Psoas muscle (tissue), 8 donors: ENCODE measurements at places on chromosomes 1 and 21. TPM values are rescaled to one million over a fixed set of nuclear protein-coding genes. Genes with fewer than 3 reads are reported as not detected.

DNA sequence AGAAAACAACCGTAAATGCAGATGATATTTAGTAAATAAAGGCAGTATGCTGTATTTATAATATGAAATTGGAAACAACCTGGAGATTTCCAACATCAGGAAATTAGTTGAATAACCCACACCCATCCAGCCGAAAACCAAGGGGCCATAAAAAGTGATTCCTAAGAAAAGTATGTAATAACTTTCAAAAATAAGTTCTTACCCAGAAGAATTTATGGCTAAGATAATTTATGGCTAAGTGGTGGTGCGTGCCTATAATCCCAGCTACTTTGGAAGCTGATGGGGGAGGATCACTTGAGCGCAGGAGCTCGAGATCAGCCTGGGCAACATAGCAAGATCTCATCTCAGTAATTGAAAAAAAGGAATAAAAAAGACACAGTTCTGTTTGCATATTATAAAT is 43.2 kb downstream of the TMCO4 start:
- DNase-seq: no peak

BEST4 gene
- not detected for total RNA-seq

DNA sequence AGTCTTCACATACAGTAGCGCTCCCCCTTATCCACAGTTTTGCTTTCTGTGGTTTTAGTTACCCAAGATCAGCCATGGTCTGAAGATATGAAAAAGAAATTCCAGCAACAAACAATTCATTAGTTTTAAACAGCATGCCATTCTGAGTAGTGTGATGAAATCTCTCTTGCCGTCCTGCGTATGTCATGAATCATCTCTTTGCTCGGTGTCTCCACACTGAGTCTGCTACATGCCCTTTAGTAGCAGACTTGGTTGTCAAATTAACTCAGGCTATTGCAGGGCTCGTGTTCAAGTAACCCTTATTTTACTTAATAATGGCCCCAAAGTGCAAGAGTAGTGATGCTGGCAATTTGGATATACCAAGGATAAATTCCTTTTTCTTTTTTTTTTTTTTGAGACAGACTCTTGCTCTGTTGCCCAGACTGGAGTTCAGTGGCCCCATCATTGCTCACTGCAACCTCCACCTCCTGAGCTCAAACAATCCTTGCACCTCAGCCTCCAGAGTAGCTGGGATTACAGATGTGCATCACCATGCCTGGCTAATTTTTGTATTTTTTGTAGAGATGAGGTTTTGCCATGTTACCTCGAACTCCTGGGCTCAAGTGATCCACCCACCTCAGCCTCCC is 22.6 kb downstream of the PHACTR4 start:
- DNase-seq: no peak

DNA sequence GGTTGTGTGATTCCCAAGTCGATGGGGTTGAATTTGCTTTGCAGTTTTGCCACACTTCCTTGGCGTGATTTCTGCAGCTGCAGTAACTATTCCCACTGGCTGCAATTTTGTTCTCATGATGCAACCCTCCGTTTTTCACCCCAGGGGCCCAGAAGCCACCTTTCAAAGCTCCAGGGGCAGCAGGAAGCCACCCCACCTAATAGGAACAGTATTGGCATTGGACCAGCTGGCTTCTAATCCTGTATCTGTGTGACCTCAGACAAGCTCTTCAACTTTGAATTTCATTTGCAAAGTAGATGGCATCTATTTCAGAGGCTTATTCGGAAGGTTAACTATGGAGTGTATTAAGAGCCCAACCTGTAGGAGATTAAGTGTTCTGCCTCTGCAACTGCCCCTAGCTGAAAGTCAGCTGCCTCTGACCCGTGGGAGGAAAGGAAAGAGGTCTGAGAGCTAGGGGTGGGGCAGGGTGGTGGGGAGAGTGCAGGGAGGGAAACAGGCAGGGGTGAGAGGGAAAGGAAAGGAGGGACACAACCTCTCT is 12.6 kb downstream of the C1orf115 start:
- no peak for DNase-seq

GRCh38 chr1:204350857-204351573 is 8.7 kb downstream of the PLEKHA6 start:
- peak; percentile 72 for DNase-seq

DNA sequence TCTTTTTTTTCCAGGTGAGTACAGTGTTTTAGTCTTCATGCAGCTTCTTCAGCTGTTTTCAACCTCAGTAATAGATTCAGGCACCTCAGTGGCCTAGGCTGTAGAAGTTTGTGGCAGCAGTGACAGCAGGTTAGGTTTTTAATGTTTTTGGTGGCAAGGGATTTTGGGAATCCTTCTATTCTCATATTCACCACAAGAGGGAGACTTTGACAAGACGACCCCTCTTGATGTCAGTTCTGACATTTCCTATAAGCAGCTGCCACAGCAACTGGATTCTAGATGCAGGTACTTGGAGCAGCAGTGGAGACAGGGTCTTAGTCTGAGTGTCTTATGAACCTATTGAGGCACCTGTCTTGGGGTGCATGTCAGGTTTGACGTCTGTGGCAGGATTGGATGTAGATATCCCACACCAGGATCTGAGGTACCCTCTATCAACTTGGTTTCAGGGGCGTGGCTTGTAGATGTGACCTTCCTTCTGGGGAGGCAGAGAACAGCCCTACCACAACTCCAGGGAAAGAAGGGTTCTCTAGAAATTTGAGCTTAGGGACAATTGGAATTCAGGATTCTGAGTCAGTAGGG is 1104.2 kb upstream of the TMPRSS15 start:
- no peak for DNase-seq

DNA sequence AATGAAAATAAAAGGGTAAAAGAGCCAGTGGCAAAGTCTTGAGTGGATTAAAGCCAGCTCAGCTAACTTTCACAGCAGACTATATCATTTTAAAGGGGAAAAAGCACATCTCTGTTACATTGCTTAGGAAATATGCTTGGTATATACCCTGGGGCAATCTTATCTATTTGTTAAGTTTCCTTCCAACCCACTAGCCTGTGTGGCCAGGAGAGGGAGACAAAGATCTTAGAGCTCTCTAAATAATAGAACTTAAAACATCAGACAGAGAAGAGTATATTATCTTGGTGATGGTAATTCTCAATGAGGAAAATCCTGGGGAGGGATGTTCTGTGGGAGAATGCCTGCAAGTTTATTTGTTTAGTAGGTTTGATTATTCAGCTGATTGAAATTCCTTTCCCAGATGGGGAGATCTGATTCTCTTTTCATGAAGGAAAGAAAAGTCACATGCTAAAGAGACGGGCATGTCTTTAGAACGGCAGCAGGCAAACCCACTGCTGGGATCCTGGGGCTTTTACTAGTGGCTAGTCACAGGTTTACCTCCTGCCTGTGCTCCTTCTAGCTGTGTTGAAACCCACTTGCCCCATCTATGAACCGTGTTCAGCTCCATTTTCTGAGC is 3.6 kb downstream of the KCNE2 start:
- DNase-seq: no peak

DNA sequence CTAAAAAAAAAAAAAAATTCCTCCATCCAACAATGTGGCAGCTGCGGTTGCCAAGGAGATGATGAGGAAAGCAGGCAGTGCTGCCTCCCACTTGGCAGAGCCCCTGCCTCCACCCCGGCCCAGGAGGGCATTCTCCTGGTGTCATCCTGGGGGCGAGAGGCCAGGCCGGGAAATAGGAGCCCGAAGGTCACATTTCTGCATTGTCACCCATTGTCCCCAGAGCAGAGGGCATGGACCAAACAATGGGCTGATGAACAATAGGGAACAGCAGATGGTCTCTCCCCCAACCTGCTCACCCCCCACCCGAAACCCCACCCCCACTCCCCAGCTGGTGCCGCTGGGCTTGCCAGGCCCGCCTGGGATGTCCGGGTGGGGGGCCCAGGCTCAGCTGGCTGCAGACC is 37.3 kb downstream of the CAMK2N1 start:
- DNase-seq: no peak

GRCh38 chr1:217590598-217590997 is 40.3 kb downstream of the GPATCH2 start:
- DNase-seq: no peak

MAN1A2 gene
- 19.8 TPM for total RNA-seq

PROK1 gene
- total RNA-seq: not detected

DNA sequence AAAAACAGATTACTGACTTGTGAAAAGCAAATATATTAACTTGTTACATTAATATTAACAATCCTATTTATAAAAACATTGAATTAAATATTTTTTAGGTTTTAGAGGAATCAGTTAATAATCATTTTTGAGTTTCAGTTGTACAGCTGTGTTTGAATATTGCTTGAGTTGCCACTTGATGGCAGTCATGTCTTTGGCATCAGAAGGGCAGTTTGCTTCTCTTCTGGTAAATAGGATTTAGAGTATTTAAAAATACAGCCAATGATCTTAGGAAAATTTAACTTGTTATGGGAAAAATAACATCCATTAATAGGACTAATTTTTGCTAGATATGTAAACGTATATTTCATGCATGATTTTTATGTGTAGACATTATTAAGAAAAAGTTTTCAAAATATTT is 234.1 kb downstream of the NCAM2 start:
- DNase-seq: no peak

GRCh38 chr1:111483166-111483565 is 9.4 kb downstream of the C1orf162 start:
- no peak for DNase-seq

DNA sequence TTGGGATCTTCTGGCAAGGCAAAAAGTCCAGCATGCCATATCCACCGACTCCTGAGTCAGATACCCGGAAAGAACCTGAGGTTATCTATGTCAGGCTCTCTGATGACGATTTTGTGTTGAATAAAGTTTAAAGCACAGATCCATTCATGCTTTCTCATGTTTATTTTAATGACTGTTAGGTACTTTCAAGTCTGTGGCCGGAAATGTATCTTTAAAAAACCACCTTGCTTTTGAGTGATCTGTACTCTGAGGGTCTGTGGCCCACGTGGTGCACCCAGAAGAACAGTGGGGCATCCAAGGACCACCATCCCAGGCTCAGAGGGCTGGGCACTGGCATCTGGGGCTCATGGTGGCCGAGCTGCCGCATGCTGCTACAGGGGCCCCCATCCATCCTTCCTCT is 30.1 kb upstream of the VASH2 start:
- no peak for DNase-seq

TTC4 gene
- 30.7 TPM for total RNA-seq

OR2T35 gene
- not detected for total RNA-seq

GRCh38 chr21:15028186-15028585 is 36.6 kb downstream of the NRIP1 start:
- DNase-seq: no peak

ILDR2 gene
- 0.11 TPM for total RNA-seq

DNA sequence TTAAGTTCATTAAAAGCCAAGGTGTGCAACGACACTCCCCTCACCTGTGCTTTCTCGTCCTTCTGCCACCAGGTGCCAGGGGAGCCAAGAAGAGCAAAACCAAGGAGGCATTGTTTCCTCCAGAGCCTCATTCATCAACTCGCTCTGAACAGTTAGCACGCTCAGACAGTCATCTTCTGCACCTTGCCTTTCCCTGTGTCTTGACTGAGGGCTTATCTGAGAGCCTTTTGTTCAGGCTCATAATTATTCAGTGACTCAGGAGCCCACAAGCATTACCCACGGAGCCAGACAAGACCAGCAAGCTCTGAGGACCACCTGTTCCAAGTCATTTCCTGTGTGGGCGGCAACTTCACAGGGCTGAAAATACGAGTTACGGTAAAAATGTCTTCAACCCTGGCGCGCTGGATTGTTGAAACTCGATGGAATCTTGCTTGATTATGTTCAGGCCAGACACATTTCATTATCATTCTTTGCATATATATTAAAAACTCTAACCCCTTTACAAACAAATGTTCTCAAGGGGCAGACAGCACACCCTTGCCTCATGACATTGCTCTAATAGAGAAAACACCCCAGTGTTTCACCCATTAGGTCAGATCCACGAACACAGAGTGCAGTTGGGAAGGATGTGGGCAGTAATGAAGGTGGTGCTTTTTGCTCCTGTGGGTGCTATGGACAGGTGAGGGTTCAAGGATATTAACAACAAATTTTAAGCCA is 89.7 kb upstream of the RUNX1 start:
- no peak for DNase-seq

- DNase-seq: no peak
These were observed 32.9 kb downstream of the KCNN3 start for GRCh38 chr1:154837034-154837671.

SEMA6C gene
- 145 TPM for total RNA-seq

DAP3 gene
- 82.3 TPM for total RNA-seq

DNA sequence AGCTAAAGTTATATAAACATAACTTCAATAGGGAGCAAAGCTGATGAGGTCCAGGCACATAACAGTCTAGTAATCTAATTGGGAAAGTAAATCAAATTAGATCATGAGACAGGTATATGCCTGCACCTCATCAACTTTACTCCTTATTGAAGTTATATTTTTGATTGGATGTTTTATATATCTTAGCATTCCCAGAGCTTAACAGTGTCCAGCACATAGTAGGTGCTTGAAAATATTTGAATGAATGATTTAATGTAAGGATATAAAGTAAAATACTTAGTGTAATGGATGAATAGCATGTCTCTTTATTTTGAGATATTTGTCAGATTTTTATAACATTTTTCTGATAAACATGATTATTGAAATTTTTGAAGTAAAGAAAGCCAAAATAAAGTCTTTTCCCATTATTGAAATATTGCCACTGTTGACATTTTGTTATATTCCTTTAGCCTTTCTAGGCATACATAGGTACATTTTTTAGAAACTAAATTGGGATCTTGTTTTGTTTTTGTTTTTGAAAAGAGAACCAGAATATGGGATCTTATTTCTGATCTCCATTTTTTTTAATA is 2.8 kb downstream of the CDC7 start:
- DNase-seq: no peak

DNA sequence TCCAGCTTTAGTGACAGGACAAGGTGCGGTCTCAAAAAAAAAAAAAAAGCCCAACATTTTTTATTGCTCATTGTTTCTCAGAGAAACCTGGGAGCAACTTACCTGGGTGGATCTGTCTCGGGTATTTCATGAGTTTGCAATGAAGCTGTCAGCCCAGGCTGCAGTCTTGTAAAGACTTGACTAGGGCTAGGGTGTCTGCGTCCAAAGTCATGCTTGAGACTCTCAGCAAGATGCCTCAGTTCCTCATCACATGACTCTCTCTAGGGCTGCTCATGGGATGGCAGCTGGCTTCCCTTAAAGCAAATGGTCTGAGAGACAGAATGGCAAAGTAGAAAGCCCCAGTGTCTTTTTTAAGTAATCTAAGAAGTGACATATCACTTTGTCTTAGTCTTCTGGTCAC is 8.1 kb downstream of the GABPA start:
- DNase-seq: no peak

SFT2D2 gene
- 12.7 TPM for total RNA-seq

DNA sequence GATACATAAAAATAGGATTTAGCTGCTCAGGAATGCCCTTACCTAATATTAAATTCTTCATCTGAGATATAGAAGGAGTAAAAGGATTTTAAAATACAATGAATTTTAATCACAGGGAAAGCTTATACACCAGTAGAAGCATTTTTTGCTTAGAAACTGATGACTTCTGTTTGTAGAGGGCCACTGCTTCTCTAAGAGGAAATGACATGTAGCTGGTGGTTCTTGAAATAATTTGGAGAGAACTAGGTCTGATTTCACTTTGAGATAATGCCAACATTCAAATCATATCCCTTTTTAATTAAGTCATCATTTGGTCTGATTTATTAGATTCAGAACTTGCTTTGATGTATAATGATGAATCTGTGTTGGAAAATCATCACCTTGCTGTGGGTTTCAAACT is 166.6 kb upstream of the SGIP1 start:
- DNase-seq: no peak

KRTAP24-1 gene
- not detected for total RNA-seq

DMRTA2 gene
- total RNA-seq: not detected
